IgD-negative memory B cell (primary cell): ENCODE measurements at places on chromosomes 16 and 17. TPM values are rescaled to one million over a fixed set of nuclear protein-coding genes. Genes with fewer than 3 reads are reported as not detected.

DPEP3 gene
- not detected for polyA plus RNA-seq

KRT34 gene
- not detected for polyA plus RNA-seq

TBC1D3L gene
- 3.1 TPM for polyA plus RNA-seq

ALOXE3 gene
- polyA plus RNA-seq: not detected

HBA1 gene
- polyA plus RNA-seq: 12.1 TPM

JPH3 gene
- not detected for polyA plus RNA-seq

CDRT15L2 gene
- polyA plus RNA-seq: not detected

SCARF1 gene
- polyA plus RNA-seq: 0.19 TPM
